ENCODE measurements at places on chromosomes 7 and 10.

GRCh38 chr7:94739180-94739579 lies 83.2 kb upstream of the SGCE start:
- DNase-seq = no peak

- no peak for DNase-seq
These were observed 335.9 kb downstream of the XPNPEP1 start for GRCh38 chr10:109587366-109587765.

GRCh38 chr10:49350138-49350537 lies 45.8 kb downstream of the DRGX start:
- no peak for DNase-seq

DNA sequence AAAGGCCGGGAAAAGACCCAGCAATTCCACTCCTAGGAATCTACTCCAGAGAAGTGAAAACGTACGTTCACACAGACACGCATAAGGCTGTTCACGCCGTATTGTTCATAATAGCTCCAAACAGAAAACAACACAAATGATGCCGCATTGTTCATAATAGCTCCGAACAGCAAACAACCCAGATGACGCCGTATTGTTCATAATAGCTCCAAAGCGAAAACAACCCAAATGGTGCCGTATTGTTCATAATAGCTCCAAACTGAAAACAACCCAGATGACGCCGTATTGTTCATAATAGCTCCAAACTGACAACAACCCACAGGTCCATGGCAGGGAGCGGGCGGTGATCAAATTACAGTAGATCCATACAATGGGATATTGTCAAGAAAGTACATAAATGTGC lies 85.2 kb upstream of the DNAAF5 start:
- peak; percentile 66 for DNase-seq

- DNase-seq = no peak
These were observed 593.3 kb downstream of the PTPRN2 start for GRCh38 chr7:157994319-157994718.

- no peak for DNase-seq
These were observed 87.5 kb downstream of the VOPP1 start for GRCh38 chr7:55484834-55485233.

GRCh38 chr10:91073286-91073979 lies 147.0 kb upstream of the PCGF5 start:
- DNase-seq = no peak

- no peak for DNase-seq
These were observed 18.3 kb downstream of the FAM171A1 start for GRCh38 chr10:15352836-15353235.

DNA sequence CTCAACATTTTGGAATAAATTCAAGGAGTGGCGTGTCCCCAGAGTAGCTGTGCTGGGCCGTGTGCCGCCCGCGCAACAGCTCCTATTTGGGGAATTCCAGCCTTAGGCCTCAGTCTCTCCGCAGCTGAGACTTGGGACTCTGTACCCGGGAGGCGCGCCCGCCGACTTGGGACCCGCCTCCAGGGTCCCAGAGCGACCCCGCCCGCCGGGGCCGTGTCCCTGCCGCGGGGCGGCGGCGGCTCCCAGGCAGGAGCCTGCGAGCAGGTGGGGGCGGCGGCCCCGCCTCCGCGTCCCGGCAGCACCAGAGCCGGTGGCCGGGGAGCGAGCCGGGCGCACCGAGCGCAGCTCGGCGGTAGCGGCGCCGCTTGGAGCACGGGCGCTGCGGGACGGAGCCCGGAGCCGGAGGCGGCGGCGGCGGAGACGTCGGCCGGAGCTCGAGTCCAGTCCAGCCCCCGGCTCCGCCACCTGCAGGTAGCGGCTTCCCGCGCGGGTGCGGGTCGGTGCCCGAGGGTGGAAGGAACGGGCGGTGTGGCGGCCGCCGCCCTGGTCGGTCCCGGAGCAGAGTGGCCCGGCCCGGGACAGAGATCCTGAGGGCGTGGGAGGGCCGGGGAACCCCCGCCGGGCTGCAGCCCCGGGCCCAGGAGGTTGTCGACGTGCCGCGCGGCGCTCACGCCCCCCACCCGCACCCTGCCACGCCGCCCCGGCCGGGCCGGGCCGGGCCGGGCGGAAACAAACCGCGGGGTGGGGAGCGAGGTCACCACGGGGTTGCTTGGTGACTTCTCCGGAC lies at the start of gene WIPF3:
Gene WIPF3, plus strand, starts transcription at position 301 of the 787 bp plus-strand sequence. CDS start 28,217 bp downstream, outside the sequence.
- peak; percentile 91 for DNase-seq

- no peak for DNase-seq
These were observed 54.1 kb downstream of the NRAP start for GRCh38 chr10:113609704-113610108.

DNA sequence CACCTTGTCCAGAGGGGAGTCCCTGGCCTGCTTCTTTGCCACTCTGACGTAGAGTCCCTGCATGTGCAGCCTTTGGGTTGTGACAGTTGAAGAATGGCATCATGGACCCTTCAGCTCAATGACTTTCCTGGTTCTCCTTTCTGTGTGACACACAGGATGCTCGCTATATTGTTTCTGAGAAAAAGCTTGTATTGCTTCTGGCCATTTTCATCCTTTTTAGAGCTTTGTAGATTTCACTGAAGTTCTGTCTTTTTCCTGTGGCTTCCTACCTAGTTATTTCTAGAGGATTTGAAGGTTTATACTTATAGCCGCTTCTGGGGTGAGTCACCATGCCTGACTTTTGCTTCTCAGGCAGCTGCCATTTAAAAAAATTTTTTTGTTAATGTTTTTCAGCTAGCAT lies 27.0 kb downstream of the SND1 start:
- no peak for DNase-seq

DNA sequence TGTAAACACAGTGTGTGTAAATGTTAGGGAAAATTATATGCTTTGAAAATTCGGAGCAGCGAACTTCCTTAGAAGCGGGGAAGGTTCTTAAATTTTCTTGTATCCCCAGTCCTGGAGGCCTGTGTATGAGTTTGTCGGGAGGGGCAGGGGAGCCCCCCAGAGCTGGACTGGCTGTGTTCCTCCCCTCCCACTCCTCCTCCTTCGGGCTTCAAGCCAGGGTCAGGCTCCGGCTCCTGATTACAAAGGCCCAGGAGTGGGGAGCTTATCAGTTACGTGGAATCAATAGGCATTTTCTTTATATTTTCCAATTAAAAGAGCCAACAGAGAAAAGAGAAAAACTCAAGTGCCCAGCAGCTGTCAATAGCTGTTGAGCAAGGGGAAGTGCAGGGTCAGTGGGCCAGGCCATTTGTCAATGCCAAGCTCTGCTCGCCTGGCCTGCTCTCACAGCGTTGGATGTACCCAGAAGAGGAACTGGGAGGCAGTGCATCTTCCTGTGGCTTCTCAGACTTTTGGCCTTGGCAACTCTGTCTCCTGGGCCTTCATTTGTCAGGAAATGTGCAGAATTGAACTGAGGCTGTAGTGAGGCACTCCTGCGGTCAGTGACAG lies 156.9 kb upstream of the PCBD1 start:
- DNase-seq = no peak

DNA sequence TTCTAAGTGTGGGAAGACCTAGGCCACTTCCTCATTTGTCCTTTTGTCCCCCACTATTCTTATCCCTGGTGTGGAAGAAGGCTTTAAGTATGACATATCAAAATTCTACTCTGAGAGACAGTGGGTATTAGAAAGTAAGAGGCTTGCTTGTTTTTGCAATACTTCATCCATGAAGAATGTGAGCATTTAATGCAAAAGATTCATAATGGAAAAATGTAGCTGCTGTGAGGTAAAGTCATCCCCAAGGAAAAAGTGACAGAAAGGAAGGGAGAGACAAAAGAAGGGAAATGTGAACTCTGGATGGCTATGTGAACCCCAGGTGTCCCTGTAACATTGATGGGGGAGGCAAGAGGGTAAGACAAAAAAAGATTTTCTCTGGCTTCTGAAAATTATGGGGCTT lies 607.5 kb downstream of the SORCS1 start:
- DNase-seq = no peak

DNA sequence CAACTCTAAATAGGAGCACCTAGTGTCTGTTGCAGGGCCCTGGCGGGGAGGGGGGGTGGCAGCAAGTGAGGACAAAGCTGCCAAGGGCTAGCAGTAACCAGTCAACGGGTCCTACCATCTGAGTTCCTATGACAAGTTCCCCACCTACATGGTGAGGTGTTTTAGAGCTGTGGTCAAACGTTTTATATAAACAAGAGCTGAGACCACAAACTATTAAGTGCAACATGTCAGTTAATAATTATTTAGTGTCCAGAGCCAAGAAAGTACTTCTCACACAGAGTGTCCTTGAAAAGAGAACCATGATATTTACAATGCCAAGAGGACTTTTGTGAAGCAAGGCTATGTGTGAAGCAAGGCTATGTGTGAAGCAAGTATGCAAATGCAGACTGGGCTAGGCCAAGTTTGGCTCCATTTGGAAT lies 434.7 kb downstream of the TNS3 start:
- DNase-seq = no peak

DNA sequence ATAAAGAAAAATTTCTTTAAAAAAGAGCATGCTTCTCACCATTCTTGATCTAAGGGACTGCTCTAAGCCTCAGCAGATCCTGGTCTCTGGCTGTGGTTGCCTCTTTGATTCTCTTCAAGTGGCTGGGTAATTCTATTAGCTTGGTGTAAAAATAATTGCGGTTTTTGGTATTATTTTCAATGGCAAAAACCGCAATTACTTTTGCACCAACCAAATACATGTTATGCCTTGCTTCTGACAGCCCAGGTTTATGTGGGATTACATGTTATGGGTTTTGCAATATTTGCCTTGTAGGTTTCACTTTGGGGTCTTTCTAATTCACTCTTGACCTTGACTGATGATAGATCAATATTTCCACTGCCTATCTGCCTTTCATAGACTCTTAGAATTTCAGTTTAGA lies 20.0 kb upstream of the CREB5 start:
- DNase-seq = no peak

All from H7 (cell line).